ENCODE measurements at places on chromosomes 7 and 10. TPM values are rescaled to one million over a fixed set of nuclear protein-coding genes. Genes with fewer than 3 reads are reported as not detected.

GNGT1 gene
- not detected for total RNA-seq

CCDC3 gene
- total RNA-seq = 1.2 TPM

POMZP3 gene
- total RNA-seq = 21.5 TPM

TYW1B gene
- total RNA-seq = 2.8 TPM

CH25H gene
- total RNA-seq = not detected

GIMAP1 gene
- not detected for total RNA-seq

STEAP4 gene
- not detected for total RNA-seq

ADRB1 gene
- total RNA-seq = 0.84 TPM

LEP gene
- not detected for total RNA-seq

PLXNA4 gene
- 1.9 TPM for total RNA-seq

HABP2 gene
- 0.07 TPM for total RNA-seq

DYNC1I1 gene
- total RNA-seq = 0.13 TPM

TRIM50 gene
- not detected for total RNA-seq

HECW1 gene
- total RNA-seq = 12.7 TPM

GARIN1A gene
- 0.45 TPM for total RNA-seq

SLC16A12 gene
- total RNA-seq = 0.05 TPM

CLDN15 gene
- 13.1 TPM for total RNA-seq

ASIC3 gene
- total RNA-seq = 4.3 TPM

PODXL gene
- 47.9 TPM for total RNA-seq

HMX3 gene
- not detected for total RNA-seq

PON3 gene
- 38.2 TPM for total RNA-seq

HTR5A gene
- not detected for total RNA-seq

CRPPA gene
- 0.57 TPM for total RNA-seq

MOGAT3 gene
- total RNA-seq = not detected

CALHM3 gene
- total RNA-seq = 0.60 TPM

TLX1 gene
- total RNA-seq = not detected

PTN gene
- not detected for total RNA-seq

SH2D4B gene
- 0.03 TPM for total RNA-seq

ZNF273 gene
- total RNA-seq = 2.9 TPM

HOXA5 gene
- 3.9 TPM for total RNA-seq

NPC1L1 gene
- total RNA-seq = 0.03 TPM

LRRN3 gene
- 0.05 TPM for total RNA-seq

PRXL2A gene
- 42.7 TPM for total RNA-seq

TNPO3 gene
- total RNA-seq = 45.6 TPM

COL17A1 gene
- total RNA-seq = 2.7 TPM

BICC1 gene
- 20.6 TPM for total RNA-seq

CHRM2 gene
- total RNA-seq = not detected

Measured in A549 treated with CORT108297 at 1 μM for 4 hours (cell line).